Inflammatory macrophage treated with lipopolysaccharide for 1 hour (primary cell): ENCODE measurements at places on chromosomes 12 and 14.

GRCh38 chr12:88553941-88554658 is 26.2 kb downstream of the KITLG start:
- DNase-seq: no peak

GRCh38 chr12:88472775-88473174 is 107.5 kb downstream of the KITLG start:
- no peak for DNase-seq

- no peak for DNase-seq
Observed at GRCh38 chr12:30533558-30534265, 162.0 kb downstream of the IPO8 start.

DNA sequence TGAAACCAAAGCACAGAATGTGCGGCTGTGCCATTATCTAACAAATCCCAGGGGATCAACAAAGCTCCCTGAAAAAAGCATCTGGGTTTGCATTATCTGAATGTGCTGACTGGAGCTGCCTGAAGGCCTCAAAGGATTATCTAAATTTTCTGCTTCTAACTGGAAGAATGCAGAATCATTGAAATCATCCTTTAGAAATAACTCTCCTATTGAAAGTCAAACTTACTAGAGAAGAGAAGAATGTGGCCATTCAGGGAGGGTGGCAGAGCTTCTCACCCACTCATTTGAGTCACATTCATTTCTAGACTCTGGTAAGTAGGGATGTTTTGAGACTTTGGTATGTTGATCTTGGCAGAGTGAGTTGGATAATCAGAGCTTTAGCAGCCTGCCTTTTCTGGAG is 220.6 kb upstream of the RGS6 start:
- DNase-seq: no peak

- DNase-seq: no peak
Observed at GRCh38 chr14:88856786-88857366, 32.4 kb downstream of the TTC8 start.

- peak; percentile 10 for DNase-seq
Observed at GRCh38 chr14:71130491-71131179, 223.4 kb downstream of the PCNX1 start.

GRCh38 chr14:58167057-58167456 is 15.0 kb upstream of the ARMH4 start:
- DNase-seq: no peak

DNA sequence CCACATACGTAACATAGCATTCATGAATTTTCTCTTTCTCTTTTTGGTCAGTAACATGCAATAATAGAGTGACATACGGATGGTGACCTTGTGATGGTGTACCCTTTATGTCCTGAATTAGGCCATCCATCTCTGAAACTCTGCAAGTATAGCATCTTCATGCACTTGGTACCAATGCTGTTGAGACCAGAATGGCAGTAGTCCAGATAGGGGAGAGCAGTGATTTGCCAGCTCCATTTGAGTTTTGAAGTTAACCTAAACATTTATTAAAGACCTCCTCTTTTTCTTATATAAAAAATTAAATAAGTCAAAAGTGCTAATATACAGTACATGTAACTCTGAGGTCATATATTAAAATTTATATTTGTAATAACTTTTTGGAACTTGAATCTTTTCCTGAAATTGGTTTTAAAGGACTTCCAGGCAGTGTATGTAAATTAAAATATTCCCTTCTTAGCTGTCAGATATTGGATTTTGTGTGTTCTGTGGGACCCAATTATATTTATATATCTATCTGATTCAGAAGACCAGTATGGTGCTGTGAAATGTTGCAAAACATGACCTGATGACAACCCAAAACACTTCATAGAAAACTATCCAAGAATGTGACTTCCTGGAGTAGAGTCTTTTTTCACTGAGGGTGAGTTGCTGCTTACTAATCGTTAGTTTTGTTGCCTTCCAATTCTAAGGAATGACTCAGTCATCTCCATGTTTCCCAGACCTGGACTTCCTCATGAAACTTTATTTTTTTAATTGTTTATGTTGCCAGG is 3.5 kb downstream of the ELK3 start:
- no peak for DNase-seq

- no peak for DNase-seq
Observed at GRCh38 chr12:9244894-9245293, 36.7 kb upstream of the PZP start.

DNA sequence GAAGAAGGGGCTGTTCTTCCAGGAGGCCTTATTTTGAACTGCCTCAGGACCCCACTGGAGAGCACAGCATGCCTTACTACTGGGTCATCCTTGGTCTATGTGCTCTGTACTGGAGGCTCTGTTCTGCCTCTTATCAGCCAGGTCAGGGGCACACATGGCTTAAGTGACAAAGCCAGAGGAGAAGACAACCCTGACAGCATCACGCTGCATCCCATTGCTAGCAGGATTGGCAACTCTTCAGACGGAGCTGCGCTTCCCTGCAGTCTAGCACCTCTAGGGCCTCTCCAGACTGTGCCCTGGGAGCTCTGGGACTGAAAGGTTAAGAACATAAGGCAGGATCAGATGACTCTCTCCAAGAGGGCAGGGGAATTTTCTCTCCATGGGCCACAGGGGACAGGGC is 17.3 kb upstream of the TIGAR start:
- no peak for DNase-seq

GRCh38 chr12:75848431-75848925 is 183.1 kb downstream of the PHLDA1 start:
- DNase-seq: no peak

DNA sequence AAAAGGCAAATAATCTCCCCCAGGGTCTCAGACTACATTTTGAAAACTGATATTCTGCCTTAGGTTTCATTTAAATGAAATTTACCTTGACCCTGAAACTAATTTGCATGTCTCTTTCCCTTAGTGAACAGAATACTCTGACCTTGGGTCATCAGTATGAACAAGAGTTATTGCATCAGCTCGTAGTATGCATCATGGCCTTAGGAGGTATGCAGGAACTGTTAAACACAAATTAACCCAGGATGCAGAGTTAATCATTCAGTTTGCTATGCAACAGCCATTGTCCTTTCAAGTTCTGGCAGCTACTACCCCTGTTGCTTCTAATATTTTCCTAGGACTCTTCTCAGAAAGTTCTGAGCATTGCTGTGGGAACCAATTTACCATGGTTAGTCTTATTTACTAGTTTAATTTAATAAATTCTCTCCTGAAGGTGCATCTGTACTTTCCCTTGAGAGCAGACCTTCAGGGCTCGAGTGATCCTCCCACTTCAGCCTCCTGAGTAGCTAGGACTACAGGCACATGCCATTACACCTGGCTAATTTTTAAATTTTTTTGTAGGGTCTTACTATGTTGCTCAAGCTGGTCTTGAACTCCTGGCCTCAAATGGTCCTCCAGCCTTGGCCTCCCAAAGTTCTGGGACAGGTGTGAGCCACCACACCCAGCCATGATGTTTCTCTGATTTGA is 126.7 kb downstream of the TTC6 start:
- no peak for DNase-seq

GRCh38 chr12:58896278-58896677 is 24.0 kb downstream of the LRIG3 start:
- no peak for DNase-seq

DNA sequence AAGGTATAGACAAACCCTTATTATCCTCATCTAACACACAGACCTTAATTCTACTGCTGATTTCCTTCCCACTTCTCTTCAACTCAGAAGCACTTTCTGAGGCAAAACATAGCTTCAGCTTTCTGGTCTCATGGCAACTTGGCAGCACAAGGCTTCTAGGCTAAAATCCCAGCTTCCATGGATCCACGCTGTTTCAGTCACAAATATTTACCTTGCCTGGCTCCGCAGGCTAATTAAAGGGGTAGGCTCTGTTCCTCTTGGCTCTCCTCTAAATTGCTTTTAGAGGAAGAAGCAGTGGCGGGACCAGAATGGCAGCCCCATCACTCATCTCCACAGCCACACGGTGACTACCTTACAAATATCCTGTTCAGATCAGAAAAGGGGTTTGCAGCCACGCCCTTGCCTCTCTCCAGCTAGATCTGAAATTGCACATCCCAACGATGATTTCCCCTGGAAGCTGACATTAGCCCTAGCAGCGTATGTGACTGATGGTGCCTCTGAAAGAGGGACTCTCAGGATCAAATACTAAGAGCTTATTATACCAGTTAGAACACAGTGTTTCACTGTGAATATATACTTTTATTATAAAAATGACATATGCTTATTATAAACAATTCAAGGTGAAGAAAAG is 221.5 kb upstream of the NUDT4 start:
- no peak for DNase-seq

- DNase-seq: no peak
Observed at GRCh38 chr12:88955531-88955930, 375.3 kb upstream of the KITLG start.

GRCh38 chr12:68479896-68480291 is 130.8 kb upstream of the RAP1B start:
- peak; percentile 50 for DNase-seq

GRCh38 chr14:100056964-100057795 is 8.0 kb upstream of the EVL start:
- DNase-seq: no peak

DNA sequence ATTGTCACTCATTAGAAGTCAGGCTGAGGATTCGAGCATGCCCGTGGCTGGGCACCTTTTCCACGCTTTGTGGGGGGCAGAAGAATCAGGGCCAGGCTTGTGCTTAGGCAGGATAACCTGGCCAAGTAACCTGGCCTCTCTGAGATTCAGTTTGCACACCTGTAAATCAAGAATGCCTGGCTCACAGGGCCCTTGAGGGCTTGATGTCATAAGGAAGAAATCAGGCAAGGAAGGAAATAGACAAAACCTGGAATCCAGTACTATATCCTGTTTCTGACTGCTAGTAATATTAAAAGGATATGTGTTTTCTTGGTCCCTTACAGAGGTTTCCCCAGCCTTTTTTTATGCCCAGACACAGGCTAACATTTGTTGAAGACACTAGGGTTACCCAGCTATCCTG is 91.9 kb downstream of the SAMD4A start:
- no peak for DNase-seq

- DNase-seq: no peak
Observed at GRCh38 chr14:101412739-101413138, 148.6 kb upstream of the DIO3 start.

DNA sequence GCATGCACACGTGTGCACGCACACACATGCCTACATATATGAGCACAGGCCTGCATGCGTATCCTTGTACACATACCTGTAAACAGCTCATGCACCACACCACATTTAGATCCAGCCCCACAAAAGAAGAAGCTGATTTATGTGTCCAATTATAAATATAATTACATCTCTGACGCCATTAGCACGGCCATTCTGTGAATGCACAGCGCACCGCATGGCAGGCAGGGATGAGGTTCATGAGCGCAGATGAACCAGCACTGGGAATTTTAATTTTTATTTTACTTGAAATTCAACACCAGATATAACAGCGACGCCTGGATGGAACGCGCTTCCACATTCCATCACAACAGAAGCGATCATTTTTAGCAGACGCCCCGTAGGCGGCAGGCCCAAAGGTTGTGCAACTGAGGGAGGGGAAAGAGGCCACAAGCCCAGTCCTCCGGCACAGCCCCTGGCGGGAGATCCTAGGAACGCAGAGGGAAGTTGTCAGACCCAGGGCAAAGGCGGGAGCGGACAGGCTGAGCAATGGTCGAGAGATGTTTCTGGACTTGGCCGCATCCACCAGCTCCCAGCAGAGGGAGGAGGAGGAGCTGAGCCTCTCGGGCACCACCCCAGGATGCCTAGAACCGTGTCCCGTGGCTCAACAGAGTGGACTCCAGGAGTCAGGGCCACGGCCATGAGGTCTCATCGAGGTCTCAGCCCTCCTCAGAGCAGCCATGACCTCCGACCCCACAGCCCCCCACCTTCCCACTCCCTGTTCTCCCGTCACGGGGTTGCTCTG is 37.9 kb upstream of the GALNT9 start:
- DNase-seq: no peak
